ENCODE measurements at places on chromosomes 7 and 10.

GRCh38 chr7:44225566-44226395, 25.0 kb downstream of the YKT6 start:
- DNase-seq = no peak

- no peak for DNase-seq
Measured at GRCh38 chr7:127769696-127770400, 117.9 kb downstream of the SND1 start.

DNA sequence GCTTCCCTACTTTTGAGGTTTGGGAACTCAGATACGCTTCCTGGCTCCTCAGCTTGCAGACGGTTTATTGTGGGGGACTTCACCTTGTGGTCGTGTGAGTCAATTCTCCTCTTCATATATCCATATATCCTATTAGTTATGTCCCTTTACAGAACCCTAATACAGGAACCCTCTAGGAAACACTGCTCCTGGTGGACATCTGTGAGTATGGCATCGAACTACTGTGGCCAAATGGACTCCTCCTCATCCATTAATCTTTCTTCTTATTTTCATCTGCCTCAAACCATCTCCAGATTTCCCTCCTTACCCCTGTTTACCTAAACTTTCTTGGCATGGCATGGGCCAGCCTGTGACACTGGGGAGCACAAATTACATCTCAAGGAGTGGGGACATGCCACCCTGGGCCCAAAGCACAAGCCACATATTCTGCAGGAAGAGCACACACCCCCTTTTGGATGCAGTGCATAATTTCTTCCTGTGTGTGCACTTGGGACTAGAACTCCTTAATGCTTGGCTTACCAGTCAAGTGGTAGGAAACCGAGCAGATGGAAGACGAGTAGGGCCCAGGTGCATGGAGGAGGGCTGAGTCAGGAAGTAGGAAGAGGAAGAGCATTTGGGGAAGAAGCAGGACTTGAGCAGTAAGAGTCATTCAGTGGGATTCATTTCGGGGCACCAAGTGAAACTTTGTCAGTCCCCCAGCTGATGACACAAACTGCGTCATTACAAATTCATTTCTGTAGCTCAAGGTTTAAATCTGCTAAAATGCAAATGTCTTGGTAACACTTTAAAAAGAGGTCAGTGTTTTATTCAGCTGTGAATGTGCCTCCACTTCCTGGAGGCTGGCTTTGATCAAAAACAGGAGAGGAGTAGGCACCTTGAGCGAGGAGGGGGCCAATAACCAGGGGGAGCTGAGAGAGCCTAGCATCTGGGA, 80.8 kb upstream of the PLXNA4 start:
- DNase-seq = no peak

- no peak for DNase-seq
Measured at GRCh38 chr7:72106405-72106804, 305.7 kb downstream of the CALN1 start.

GRCh38 chr7:140673063-140673773, 473 bp downstream of the ADCK2 start:
- DNase-seq = no peak

GRCh38 chr10:44956226-44956625, 3.4 kb upstream of the RASSF4 start:
- DNase-seq = no peak

DNA sequence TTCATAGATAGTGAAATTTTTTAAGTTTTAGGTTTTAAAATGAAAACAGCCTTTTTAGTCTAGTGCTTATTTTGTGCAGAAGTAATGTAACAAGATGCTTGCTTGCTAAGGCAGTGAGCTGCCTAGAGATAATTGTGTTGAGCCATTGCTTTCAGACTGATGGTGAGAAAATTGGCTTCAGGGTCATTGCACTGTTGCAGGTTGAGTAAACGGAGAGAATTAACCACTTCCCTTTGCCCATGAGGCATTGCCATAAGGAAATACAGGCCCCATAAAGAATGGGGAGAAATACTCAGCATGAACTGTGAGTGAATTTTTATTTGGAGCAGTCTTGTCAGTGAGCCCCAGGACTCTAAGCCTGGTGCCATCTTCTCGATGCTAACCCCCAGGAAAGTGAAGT, 140.5 kb downstream of the LRRC4 start:
- DNase-seq = no peak

DNA sequence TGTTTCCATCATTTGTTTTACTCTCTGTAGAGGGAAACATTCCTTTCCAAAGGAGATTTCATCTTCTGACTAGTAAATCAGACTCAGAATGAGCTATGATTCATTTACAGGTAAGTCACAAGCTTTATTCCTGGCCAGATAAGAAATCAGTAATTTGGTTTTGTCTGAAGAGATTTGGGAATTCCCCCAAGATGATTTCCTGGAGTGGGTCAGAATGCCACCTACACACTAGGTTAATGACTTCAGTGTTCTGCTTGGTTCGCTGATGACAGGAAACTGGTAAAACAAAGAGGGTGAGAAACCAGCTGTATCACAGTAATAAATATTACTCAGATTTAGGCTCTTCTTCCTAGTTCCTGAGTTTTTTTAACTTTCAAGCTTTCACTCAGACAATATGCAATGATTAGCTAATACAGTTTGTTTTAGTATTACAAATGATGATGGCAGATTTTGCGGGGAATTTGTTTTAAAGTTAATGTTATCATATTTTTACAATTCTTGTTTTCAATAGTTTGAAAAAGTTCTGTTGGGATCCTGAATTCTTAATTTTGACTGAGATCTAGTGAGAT, 8.3 kb upstream of the ASZ1 start:
- no peak for DNase-seq

- DNase-seq = no peak
Measured at GRCh38 chr7:36171503-36171902, 18.4 kb downstream of the EEPD1 start.

- no peak for DNase-seq
Measured at GRCh38 chr10:25393621-25394020, 218.8 kb downstream of the GPR158 start.

DNA sequence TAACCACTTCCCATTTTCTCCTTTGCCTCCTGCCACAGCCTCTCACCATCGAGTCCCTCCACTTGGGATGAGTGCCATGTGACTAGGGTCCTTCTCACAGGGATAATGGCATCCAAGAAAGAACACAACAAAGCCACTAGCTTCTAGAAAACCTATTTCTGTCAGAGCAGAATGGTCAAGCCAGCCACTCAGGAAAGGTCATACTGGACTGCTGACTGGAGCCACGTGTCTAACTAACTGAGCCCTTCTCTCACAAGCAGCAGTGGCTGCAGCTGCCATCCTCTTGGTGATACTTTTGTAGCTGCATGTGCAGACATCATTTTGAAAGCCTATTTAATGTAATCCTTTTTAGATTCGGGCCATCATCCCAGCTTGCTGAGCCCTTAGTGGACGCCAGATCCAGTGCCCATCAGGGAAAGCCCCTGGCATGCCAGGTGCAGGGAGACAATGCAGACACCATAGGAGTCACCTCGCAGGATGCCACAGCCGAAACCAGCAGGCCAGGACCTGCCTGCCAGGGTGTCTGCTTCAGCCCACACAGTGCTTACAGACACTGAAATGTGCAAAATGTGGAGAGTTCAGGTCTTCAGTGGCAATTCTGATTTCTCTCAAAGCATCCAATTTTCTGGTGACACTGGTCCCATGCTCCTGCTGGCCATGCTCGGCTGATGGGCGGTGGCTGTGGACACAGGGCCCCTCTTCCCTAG, 98.3 kb upstream of the DDC start:
- DNase-seq = no peak

GRCh38 chr7:154744256-154744860, 258.6 kb downstream of the PAXIP1 start:
- peak; percentile 9 for DNase-seq

DNA sequence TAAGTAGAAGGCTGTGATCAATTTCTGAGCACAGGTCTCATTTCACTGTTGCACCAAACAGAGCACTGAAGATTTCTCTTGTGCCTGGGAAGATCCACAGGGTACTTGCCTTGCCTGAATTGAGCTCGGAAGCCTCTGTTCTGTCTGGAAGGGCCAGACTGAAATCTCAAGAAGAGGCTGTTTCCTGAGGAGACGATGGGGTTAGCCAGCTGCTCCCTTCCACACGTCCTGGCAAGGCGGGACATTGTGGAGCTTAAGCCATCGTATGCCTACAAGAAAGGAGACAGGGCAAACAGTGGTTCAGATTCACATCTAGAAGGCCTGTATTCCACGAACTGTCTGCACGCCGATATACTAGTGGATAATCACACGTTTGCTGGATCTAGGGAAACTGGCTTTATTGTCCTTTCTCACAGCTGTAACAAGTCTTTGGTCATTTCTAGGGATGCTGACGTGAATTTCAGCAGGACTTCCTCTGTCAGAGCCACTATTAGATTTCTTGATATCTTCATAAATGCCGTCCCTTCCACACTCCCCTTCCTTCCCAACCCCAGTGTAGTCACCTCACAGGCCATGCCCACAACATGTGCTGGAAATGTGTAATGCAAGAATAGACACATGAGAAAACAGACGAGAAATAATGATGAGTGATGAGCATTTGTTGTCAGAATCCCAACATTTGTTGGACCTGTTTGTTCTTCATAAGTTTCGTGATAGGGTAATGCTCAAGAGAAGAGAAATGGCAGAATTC, 137.2 kb upstream of the RSU1 start:
- no peak for DNase-seq

GRCh38 chr7:22234227-22234626, 122.7 kb downstream of the RAPGEF5 start:
- no peak for DNase-seq

GRCh38 chr10:4498711-4499251, 327.2 kb upstream of the AKR1E2 start:
- no peak for DNase-seq

GRCh38 chr7:146126767-146127509, 10.3 kb downstream of the CNTNAP2 start:
- DNase-seq = no peak

DNA sequence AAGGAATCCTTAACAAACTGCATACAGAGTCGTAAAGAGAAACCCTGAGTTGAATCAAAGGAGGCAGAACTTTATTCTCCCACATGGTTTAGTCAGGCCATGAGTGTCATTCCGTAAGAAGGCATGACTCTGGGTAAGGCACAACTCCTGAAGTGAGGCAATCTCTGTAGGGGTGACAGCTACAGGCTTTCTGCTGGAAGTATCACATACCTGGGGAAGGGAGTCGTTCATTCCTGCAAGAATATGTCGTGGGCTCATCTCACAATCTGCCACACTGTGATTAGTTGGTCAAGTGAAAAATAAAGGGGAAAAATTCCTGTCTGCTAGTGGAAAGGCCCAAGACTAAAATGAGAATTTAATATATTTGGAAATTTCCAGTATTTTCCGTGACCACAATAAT, 392.6 kb downstream of the POM121L12 start:
- DNase-seq = no peak

DNA sequence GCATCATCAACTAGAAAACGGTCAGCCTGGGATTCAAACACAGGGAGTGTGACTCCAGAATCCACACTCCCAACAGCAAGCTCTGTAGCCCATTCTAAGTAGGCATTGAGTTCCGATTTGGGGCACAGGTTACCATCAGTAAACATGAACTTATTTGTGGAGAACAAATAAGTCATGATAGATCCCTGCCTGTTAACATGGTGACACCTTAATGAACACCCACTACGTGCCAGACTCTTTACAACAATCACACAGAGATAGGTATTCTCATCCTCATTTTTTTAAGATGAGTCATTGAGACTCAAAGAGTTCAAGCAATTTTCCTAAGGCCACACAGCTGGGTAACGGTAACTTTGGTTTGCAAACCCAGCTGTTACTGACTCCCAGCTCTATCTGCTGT, 91.5 kb downstream of the LYZL2 start:
- DNase-seq = no peak

DNA sequence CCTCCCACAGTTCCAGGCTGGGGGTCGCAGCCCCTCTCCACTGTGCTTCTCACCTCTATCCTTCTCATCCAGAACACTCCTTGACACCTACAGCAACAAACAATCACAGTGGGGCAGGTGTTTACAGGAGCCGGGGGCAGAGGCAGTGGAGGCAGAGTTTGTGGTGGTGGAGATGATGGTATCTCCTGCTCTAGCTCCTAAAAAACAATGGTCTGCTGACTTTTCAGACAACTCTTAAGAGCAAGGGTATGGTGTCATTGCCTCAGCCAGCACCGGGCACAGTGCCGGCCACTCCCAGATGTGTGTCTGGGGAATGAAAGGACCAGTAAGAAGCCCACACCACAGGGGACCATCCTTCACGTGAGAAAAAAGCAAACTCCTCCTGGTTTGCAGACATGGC, 36.3 kb upstream of the ANTXRL start:
- DNase-seq = no peak

DNA sequence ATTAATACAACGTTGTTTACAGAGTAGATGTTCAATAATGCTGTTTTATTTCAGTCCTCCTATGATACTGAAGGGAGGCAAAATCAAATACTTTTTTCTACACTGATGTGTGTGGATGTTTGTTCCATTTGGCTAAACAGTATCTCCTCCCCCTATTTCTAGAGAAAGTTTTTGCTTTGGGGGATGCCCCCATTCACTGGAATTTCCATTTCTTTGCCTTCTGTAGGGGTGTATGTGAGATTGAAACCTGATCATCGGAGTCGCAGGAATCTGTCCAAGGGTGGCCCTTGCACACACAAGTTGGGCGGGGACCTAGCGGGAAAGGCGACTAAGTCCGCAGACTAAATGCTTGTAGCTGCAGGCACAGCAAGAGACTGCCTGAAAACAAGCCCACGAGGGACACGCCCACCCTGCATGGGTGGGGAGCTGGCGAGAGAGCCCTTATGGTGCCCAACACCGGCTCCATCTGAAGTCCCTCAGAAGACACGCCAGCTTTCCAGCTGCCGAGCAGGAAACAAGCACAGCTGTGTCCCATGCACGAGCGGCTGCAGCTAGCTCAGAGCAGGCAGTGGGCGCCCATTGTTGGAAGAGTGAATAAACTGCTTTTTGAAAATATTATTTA, 58.0 kb downstream of the ESYT2 start:
- no peak for DNase-seq

- no peak for DNase-seq
Measured at GRCh38 chr7:131094685-131095084, 233.0 kb upstream of the MKLN1 start.

DNA sequence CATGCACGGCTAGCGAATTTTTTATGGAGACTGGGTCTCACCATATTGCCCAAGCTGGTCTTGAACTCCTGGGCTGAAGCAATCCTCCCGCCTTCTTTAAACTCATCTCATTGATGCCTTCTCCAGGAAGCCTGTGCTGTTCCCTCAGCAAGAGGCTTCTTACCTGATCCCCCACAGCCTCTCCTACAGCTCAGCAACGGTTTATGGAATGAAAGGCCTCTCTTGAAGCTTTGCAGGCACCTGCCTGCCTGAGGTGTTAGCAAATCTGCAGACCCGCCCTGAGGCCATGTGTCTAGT, 468 bp upstream of the TRIM56 start:
- DNase-seq = no peak

- no peak for DNase-seq
Measured at GRCh38 chr10:72250666-72251065, 23.1 kb upstream of the DDIT4 start.

GRCh38 chr7:102107474-102108104, 179.1 kb upstream of the SH2B2 start:
- no peak for DNase-seq

GRCh38 chr10:47456794-47457527, 27.0 kb downstream of the ANXA8 start:
- no peak for DNase-seq
